Activated T-cell treated with anti-CD3 and anti-CD28 coated beads, Interleukin-2, amount 50 U/mL, for 4 hours (primary cell): ENCODE measurements at places on chromosomes 7 and 10. TPM values are rescaled to one million over a fixed set of nuclear protein-coding genes. Genes with fewer than 3 reads are reported as not detected.

The CH25H gene
- 0.11 TPM for total RNA-seq

The CALML3 gene
- total RNA-seq: not detected

The PNPLA8 gene
- 6.9 TPM for total RNA-seq

- no peak for DNase-seq
Observed at GRCh38 chr10:61986788-61987492, 85.4 kb downstream of the ARID5B start.

DNA sequence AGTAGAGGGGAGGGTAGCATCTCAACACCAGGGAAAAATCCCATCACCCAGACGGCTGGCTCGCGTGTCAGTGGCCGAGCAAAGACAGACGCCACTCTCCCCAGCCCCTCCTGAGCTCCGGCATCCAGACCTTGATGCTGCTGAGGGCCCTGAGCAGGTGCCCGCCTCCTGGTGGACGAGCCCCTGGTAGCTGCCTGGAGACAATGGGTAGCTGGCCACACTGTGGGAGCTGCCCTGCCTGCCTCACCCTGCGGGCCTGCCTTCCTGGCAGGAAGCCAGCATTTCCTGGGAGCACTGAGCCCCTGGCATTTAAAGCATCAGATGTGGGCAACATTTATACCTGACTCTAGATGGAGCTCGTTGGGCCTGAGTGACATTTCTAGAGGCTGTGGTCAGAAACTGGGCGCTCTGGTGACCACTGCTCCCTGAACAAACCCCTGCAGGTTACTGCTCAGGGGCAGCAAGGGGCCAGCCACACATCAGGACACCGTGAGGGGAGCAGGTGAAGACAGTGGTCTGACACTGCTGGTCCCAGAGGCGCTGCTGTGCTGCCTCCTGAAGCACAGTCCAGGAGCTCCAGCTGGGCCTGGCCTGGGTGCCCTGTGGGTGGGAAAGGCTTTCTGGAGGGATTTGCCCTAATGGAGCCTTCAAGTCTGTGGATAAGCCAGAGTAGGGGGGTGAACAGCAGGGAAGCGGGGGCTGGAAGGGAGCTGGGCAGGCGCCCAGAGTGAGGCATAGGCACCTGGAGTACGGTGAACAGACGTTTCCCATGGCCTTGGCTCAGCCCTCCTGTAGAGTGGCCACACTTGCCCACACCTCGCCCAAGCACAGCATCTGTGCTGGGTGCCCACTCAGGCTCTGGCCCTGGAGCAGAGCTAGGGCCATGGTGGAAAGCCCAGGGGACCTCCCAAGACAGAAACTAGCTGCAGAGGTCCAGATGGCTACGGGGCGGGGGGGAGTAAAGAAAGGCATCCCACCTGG lies 138.7 kb downstream of the MAPK8 start:
- no peak for DNase-seq

DNA sequence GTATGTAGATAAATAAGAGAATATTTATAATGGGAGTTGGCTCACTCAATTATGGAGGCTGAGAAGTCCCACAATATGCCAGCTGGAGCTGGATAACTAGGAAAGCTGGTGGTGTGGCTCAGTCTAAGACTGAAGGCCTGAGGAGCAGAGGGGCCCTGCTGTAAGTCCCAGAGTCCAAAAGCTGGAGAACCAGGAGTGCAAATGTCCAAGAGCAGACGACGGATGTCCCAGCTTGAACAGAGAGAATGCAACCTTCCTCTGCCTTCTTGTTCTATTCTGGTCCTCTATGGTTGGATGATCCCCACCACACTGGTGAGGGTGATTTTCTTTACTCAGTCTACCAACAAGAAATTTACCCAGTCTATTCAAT lies 13.2 kb downstream of the IL2RA start:
- no peak for DNase-seq

- no peak for DNase-seq
Observed at GRCh38 chr7:119482671-119483070, 790.3 kb upstream of the KCND2 start.

GRCh38 chr10:16945593-16945992 lies 128.4 kb upstream of the RSU1 start:
- DNase-seq: no peak

DNA sequence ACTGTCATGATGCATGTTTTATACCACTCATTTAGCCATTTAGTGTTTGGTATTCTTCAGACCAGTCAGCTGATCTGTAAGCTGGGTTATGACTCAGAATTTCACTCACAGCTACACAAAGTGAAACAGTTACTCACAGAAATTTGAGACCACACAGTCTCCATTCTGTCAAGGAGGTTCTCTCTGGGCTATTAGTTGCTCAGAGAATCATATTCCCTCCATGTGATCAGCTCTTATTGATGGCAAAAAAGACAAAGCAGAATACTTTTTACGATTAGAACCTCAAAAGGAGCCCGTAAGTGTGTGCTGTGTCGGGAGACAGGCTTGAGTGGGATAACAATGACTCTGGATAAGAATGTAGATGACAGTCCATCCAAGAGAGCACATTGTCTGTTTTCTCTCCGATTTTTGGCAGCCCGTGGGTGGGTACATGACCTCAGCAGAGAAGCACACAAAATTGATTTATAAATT lies 277.6 kb upstream of the SORCS1 start:
- no peak for DNase-seq

DNA sequence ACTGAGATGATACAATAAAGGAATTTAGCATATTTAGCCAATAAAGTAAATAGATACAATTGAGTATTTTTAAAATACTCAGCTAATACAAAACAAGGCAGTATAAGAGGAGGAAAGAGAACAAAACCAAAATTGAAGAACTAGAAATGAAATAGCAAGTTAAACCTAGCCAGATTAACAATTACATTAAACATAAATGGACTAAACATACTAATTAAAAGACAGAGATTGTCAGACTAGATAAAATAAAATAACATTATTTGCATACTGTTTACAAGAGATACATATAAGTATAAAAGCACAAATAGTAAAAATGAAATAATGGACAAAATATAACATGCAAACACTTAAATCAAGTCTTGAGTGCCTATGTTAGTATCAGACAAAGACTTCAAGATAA lies 517.7 kb upstream of the PHF14 start:
- no peak for DNase-seq

DNA sequence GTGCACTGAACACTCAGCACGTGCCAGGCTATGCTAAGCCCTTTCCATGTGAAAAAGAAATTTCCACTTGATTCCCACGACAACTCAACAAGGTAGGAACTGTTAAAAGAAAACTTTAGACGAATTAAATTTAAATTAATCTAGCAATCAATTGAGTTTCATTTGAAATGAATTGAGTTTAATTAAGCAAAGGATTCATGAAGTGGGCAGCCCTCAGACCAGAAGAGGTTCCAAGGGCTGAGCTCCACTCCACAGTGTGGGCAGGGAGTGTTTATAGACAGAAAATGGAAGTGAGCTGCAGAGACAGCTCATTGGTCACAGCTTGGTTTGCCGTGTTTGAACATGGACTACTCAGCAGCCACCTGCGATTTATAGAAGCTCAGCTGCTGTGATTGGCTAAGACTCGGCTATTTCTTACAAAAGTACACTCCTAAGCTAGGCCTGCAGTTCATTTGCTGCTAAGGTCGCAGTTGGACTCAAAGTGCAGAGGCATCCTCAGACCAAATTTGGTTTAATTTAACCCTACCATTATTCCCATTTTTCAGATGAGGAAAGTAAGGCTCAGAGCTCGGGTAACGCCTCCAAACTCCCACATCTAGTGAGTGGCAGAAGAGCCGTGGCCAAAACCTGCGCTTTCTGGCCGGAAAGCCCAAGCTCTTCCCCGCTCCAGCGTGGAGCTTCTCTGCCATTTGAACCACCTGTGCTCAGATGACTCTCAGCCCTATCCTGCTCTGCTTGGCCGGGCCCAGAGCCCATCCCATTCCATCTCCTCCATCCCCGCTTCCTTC lies 24.9 kb downstream of the CALML3 start:
- no peak for DNase-seq

DNA sequence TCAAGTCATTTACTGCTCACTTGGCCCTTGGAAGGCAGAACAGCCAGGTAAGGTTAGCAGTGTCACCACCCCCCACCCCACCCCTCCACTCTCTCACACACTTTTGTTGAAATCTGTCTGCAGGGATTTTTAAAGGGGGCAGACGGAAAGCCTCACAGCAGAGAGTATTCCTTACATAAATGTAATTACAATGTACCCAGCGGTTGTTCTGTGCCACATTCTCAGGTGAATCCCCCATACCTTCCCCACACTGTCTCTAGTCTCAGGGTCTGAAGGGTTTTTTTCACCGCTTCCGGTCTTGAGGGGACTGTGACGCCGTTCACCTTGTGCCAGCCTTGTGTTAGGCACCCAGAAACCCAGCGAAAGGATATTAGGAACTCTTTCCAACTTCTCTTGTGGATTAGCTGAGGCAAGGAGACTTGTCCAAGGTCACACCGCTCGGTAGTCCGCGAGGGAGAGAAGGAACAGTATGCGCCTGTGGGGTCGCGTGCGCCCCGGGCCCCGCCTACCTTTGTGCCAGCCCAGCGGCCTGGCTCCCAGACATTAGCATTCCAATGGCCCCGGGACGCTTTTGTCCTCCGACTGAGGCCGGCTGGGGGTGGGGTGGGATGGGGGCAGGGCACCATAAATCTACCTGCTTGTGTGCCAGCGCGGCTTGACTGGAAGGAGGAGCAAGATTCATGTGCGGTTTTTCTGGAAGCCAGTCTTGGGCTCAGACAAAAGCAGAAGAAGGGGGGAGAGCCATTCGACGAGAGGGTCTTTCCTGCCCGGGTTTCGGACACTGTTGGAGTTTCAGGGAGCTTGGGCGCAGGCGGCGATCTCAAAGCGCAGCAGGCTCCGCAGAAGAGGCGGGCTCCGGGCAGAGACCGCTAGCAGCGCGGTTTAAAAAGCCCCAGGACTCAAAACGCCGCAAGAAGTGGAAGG lies 4.5 kb downstream of the NEUROG3 start:
- DNase-seq: no peak

- no peak for DNase-seq
Observed at GRCh38 chr10:94027197-94027596, 33.5 kb downstream of the PLCE1 start.
